ENCODE measurements at places on chromosomes 6 and 20.

DNA sequence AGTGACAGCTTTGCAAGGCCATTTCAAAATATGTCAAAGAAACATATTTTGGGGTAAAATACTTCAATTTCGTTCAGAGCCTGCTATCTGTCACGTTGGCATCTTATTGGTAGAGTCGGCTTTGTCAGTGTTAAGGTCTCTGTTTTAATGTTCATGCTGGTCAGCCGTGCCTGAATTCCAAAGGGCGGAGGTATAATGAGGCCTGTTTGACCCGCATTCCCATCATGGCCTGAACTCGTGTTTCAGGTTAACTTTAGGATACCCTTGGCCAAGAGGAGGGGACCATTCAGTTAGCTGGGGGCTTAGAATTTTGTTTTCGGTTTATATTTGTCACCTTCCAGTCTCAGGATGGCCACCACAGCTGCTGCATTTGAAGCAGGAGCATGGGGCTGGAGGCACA, 236.4 kb downstream of the NFATC2 start:
- no peak for DNase-seq

DNA sequence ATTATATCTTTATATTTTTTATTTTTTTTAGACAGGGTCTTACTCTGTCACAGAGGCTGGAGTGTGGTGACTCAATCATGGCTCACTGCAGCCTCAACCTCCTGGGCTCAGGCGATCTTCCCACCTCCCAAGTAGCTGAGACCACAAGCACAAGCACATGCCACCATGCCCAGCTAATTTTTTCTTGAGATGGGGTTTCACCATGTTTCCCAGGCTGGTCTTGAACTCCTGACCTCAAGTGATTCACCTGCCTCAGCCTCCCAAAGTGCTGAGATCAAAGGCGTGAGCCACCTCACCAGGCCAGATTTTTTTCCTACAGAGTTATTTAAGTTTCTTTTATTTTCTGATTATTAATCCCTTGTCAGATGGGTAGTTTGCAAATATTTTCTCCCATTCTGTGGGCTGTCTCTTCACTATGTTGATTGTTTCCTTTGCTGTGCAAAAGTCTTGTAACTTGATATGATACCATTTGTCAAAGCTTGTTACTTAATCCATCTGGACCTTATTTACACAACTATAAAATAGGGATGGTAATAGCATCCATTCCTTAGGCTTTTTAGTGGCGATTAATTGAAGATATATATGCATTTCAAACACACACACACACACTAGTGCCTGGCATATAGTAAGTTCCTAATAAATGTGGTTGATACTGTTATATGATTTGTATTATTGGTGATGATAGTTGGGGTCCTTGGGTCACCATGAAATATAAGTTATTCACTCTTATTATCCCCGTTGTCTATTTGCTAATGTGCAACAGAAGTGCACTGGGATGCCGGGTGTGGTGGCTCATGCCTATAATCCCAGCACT, 187.1 kb downstream of the BCAS1 start:
- no peak for DNase-seq

- DNase-seq, result no peak
These were observed 1014.9 kb upstream of the GJE1 start for GRCh38 chr6:141117874-141118273.

DNA sequence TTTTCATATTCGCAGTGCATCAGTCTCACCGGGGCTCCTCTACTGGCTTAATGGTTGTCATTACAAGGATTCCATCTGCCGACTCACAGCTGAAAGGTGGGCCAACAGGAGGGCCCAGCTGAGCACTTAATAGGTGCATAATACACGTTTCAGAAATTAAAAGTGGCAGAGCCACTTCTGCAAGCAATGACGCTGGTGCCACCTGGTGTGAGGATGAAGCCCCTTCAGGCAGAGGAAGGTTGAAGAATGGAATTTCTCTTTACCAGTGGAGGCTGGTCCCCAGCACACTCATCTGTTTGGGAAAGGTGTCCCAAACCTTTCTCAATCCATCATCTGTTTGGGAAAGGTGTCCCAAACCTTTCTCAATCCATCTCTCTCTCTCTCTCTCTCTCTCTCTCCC, 8.2 kb upstream of the STMND1 start:
- DNase-seq, result no peak

DNA sequence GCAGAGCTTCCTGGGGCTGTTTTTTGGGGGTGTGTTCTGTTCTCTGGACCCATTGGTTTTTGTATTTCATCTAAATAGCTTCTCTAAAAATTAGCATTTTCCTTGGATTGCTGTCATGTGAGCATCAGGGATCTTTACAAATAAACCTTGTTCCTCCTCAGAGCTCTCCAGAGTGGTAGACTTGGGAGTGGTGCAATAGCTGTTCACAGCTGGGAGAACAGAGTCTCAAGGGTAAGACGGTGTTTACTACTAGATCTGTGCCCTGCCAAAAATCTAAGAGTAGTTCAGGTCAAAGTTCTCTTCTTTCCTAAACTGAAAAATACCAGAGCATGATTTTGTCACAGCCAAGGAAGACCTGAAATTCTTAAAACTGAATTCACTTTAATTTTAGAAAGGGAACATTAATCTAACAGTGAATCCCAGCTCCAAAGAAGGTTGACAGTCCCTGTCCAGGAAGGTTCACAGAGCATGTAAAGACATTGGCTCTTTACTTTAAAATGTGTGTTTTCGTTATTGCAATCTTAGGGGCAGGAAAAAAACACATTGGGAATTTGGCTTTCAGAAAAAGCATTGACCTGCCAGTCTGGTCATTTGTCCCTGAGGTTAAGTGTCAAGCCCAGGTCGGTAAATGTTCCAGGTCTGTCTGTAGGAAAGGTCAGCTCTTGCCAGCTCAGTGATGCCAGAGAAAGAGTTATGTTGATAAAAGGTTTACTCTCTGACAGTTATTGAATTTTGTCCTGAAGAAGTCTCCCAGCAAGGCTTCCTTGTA, 43.3 kb downstream of the VAPB start:
- no peak for DNase-seq
